ENCODE measurements at places on chromosomes 16 and 17. TPM values are rescaled to one million over a fixed set of nuclear protein-coding genes. Genes with fewer than 3 reads are reported as not detected.

Gene CCL7
- total RNA-seq = not detected

Gene NOMO2
- total RNA-seq = 41.2 TPM

Gene GRAPL
- total RNA-seq = 188 TPM

Gene SAMD14
- total RNA-seq = 0.78 TPM

Gene XPO6
- total RNA-seq = 259 TPM

Gene UNC13D
- 107 TPM for total RNA-seq

All from B cell (primary cell).